ENCODE measurements at places on chromosomes 7 and 10.

DNA sequence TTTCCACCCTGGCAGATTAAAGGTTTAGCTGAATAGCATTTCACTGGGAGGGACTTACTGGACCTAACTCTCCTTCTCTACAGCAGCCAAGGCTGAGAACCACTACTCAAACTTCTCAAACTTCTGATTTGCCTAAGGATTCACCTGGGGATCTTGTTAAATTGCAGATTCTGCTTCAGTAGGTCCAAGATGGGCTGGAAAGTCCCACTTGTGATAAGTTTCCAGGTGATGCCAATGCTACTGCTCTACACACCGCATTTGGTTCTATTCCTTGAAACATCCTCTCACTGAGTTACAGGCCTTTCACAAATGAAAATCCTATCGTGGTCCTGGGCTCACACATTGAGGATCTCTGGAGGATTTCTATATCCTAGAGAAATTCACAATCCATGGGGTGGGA is 147.9 kb downstream of the CHCHD3 start:
- no peak for DNase-seq

GRCh38 chr10:129090618-129091366 is 376.2 kb upstream of the MGMT start:
- DNase-seq = no peak

DNA sequence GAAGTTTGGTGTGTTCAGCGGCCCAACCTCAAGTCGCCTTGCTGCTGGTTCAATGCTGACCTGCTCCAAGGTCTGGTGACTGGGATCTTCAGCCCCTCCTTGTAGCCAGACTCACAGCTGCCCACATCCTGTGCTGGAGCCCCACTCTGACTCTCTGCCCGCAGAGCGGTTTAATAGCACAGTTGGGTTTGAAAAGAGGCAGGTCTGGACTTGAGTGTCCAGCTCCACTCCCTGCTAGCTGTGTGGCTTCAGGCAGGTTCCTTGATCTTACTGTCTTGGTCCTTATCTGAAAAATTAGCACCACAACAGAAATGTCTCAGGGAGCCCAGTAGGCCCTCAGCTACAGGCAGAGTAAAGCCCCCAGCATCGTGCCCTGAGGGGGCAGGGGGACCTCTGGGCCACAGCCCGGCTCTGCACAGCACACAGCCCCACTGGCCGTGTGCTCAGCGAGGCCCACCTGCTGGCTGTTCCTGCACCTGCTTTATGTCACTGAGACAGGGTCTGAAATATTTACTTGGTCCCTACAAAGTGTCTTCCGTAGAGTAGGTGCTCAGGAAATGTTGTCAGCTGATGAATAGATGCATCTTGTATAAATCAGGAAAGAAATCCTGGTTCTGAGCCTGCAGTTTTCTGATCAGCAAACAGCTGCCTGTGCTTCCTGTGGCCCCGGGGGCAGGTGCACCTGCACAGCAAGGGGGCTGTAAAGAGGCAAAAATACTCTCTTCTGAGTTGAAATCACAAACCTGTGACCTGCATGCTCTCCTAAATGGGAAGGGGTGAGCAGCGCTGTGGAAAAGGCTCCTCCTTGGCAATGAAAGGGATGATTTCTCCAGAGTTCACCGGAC is 155.5 kb downstream of the SVIL start:
- DNase-seq = no peak

DNA sequence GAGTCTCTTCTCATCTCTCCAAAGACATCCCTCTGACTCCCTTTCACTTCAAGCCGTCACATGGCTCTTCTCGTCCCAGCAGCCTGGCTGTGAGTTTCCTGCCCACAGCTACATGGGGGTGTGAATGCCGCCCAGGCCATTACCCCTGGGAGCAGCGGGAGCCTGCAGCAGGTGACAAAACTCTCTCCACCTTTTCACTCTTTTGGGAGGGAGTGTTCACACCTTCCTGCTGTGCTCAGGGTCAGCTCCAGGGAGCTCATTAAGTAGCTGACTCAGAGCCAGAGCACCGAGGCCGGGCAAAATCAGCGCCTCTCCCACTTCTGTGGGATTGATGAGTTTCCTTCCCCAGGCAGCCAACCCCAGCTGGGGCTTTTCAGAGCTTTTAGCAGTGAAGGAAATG is 271.3 kb downstream of the TYW1 start:
- no peak for DNase-seq

DNA sequence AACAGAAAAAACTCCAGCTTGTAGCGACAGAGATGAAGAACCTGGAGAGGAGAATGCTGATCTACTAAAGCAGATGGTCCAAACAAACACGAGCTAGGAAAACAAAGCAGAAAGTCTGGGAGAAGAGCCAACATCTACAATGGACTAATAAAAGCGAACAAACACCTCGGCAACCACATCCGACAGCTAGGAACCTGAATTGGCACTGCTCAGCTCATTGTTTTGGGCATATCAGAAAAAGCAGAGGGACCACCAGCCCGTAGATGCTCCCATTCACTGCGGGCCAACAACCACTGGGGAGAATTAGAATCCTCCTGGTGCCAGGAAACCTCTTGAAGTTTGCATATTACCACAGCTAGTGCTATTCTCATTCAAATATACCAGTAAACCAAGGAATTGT is 204.7 kb downstream of the NXPH1 start:
- no peak for DNase-seq

All from Kasumi-1 (cell line).